ENCODE measurements at places on chromosomes 7 and 10.

DNA sequence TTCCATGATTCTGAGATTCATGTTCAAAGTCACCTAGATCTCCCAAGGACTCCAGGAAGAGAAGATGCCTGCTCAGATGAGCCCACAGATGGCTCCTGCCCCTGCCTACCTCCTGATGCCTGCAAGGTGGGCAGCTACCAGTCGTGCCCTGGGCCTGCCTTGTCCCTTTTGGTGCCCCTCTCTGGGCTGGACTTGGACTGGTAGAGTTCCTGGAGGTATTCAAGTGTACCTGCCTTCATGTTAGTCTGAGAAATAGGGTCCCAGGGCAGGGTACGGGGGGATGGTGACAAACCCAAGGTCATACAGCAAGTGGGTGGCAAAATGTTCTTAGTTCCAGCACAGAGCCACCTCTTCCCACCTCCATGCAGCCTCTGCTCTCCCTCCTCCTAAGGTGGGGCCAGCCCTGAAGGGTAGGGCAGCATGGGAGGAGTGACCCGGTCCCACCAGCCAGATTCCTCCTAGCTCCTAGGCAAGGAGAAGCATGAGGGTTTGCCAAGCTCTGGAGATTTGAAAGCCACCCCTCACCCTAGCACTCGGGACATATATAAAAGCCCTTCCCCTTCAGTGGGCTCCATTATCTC lies 80.8 kb upstream of the UNC5B start:
- no peak for DNase-seq

- DNase-seq = no peak
Measured at GRCh38 chr7:154171422-154171821, 119.2 kb downstream of the DPP6 start.

GRCh38 chr10:43218206-43218950 lies 48.5 kb downstream of the RASGEF1A start:
- no peak for DNase-seq

DNA sequence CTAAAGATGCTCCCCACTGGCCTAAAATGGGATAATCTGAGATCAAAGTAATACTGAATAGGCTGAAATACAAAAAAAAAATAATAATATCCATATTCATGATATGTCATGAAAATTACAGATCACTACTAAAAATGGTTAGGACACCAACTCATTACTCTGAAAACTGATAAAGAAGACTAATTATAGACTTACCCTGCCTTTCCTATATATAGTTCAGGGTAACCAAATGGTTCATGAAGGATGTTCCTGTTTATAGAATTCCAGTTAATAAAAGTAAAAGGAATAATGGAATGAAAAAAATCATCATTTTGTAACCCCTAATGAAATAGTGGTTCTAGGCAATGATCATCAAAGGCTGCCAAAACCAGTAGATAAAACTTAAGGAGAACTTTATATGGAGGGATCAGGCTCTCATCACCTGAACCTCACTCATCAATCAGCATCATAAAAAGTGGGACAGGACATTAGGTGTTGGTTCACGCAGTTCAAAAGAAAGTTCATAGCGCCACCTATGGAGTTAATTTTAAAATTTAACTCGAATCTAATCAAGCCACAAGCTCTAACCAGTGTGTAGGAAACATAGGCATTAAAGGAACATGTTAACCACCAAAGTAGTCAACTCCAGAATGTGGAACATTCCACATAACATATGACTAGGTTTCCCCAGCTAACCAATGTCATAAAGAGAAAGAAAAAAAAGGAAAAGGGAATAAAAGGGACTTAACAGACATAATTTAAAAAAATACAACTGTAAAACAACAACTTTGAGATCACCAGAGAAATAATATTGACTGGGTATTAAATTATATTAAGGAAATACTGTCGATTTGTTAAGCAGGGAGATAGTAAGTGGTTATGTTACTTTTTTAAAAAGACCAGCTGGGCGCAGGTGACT lies 35.7 kb downstream of the P4HA1 start:
- DNase-seq = no peak

GRCh38 chr10:122864194-122864592 lies 15.2 kb downstream of the FAM24B start:
- no peak for DNase-seq

- DNase-seq = no peak
Measured at GRCh38 chr10:123550675-123551096, 115.5 kb upstream of the GPR26 start.

GRCh38 chr7:138328215-138328614 lies 131.8 kb upstream of the TRIM24 start:
- no peak for DNase-seq

- no peak for DNase-seq
Measured at GRCh38 chr7:114084002-114084471, 165.2 kb upstream of the PPP1R3A start.

- DNase-seq = no peak
Measured at GRCh38 chr7:94335586-94335985, 59.1 kb upstream of the COL1A2 start.

GRCh38 chr10:122485670-122486069 lies 24.3 kb downstream of the HTRA1 start:
- peak; percentile 39 for DNase-seq

- no peak for DNase-seq
Measured at GRCh38 chr7:18468795-18469194, 26.8 kb upstream of the HDAC9 start.

GRCh38 chr10:27192284-27192683 lies 37.1 kb downstream of the MASTL start:
- DNase-seq = no peak

GRCh38 chr10:76316234-76316633 lies 884.8 kb downstream of the LRMDA start:
- no peak for DNase-seq

All from amygdala (tissue), 56 donors.